ENCODE measurements at places on chromosomes 4 and X.

DNA sequence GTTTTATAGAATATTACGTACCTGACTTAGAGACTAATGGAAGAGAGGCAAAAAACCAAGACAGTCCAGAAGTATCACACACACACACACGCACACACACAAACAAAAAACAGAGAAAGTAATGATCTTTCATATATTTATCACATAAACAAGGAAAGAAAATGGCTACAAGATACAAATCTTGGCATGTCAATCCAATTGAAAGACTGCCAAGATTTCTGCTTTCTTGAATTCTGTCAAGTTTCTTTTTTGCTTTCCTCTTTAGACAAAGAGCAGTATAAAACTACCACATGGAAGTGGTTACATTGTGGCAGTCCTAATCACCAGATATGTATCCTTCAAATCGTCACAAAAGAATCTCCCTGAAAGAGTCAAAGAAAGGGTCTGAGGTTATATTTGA lies 2097.4 kb upstream of the AGA start:
- DNase-seq: no peak

DNA sequence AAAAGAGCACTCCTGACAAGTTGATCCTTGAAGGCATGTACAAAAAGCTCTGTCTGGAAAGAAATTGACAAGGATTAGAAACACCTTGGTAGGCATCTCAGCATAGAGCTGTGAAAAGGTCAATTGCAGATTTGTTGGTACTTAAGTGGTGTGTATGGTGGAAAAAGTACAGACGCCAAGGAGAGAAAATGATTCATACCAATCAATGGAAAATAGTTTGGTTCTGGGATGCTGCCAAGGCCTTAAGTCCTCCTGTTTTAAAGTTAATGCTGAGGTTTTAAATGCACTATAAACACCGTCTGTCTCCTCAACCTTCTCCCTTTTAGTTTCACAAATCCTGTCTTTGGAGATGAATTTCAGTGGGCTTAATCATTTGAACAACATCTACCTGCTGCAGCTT lies 524.1 kb downstream of the IL15 start:
- DNase-seq: no peak

- DNase-seq: no peak
Observed at GRCh38 chrX:2264179-2265030, 236.4 kb downstream of the DHRSX start.

DNA sequence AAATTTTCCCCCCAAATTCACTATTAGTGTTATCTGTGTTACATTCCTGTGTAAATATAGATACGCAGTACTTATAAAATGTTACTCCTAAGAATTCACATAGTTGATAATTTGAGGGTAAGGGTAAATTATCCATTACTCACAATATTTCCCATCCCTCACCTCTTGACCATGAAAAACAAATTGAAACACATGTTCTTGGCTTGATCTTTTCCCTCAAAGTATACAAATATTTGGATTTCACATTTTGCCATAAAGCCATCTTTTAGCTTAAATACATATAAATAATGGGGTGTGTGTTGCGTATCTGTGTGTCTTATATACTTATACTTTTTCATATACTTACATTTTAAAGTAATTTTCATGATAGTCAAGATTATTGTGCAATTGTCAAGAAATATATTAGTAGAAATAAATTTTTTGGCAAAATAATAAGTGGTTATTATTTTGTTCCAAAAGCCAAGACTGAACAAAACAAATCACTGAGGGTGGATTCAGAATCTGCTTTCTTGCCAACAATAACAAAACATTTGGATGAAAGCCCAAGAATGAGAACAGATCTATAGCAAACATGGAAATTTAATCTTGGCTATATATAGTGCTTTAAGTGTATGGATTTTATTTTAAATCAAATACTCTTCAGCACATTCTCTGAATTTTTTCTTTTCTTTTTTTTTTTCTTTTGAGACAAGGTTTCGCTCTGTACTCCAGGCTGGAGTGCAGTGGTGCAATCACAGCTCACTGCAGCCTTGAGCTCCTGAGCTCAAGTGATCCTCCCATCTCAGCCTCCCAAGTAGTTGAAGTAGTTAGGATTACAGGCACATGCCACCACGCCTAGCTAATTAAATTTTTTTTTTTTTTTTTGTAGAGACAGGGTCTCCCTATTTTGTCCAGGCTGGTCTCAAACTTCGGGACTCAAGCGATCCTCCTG lies 48.5 kb upstream of the PRSS48 start:
- no peak for DNase-seq

- peak; percentile 43 for DNase-seq
Observed at GRCh38 chr4:24468071-24468470, 116.3 kb downstream of the DHX15 start.

GRCh38 chrX:53048169-53049126 lies at the start of gene GPR173:
Gene GPR173 (plus strand): TSS chrX:53048789. CDS start chrX:53076622, 27,833 bp downstream.
- peak; percentile 69 for DNase-seq

- peak; percentile 73 for DNase-seq
Observed at GRCh38 chr4:7358100-7358735, 76.5 kb downstream of the PSAPL1 start.

DNA sequence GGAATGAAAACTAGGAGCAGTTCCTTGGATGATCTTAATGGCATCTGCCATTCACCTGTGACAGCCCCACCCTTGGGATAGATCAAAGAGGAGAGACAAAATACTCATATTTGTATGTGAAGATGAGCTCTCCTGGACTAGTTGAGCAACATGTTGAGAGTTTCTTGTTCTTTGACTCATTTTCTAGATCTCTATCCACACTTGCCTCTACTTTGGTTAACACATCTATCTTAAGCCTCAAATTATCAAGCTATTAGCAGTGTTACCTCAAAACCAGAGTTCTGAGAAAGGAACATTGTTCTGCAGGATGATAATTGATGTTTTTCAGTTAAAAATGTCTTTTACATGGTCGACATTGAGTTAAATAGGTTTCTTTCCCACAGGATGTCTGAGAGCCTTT lies 94.2 kb upstream of the TEX13D start:
- DNase-seq: no peak

DNA sequence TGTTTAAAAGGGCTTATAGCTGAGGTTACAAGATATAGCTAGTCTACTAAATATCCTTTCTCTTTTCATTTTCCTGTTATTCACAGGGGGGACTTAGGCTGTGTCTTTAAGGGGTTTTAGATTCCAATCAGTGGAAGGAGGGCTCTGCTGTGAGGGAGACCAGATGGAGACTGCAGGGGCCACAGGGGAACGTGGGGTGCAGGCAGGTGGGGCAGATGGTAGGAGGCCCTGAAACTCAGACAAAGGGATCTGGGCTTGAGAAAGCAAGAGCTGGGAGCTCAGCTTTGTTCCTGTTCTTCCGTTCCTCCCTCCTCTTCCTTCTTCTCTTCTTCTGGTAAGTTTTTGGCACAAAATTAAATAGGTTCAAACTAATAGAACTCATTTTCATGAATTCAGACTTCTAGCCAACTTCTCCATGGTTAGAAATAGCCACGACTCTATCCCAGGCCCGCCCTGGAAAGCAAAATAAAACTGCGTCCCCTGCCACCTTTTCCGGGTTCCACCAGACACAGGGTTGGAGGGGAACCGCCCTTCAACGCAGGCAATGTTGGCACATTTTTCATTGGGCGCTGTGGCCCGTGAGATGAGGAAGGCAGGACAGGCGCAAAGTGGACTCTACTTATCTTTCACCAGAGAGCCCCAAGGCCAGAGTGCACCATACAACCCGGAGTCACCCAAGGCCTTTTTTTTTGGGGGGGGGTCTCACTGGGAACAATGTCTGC lies 3.5 kb upstream of the TMSB4X start:
- DNase-seq: peak; percentile 56

GRCh38 chrX:69262036-69262936 lies 97.0 kb upstream of the PJA1 start:
- DNase-seq: no peak

- no peak for DNase-seq
Observed at GRCh38 chr4:108148316-108148715, 20.4 kb downstream of the LEF1 start.

GRCh38 chr4:153531000-153531358 lies 64.8 kb downstream of the TMEM131L start:
- DNase-seq: no peak

DNA sequence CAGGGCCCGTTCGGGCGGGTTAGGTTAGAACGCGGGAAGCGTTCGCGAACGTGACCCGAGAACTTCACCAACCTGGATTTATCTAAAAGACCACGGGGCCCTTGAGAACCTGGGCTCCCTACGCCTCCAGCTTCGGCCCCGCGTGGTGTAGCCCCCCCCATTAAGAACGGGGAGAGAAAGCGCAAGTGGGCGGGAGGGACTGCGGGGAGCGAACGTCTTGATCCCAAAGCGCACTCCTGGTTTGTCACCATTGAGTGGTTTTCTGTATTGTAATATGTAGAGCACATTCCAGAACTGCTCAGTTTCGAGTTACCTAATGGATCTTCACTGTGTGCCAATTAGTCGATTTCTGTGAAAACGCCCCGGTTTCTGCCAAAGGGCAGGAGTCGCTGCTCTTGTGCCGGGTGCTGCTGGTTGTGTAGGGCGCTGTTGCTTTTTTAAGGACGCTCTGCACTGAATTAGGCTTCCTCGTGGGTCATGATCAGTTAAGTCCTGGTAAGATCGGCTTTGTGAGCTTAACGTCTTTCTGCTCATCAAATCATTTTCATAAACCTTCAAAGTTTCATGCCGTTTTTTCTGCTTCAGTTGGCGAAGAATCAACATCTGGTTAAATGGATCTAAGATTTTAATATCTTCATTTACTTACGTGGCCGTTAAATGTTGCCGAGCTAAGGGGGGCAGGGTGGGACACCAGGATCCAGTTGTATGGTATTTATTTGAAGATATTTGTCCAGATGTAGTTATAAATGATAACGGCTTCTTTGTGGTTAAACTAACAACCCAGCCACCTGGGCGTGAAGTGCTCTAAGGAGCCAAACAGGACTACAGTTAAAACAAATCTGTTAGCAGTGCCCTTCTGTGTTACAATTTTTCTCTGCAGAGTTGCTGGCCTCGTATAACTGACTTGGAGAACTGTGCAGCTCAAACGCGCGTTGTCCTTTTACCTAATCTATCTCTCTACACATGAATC lies 809 bp downstream of the MND1 start:
- peak; percentile 46 for DNase-seq

GRCh38 chr4:147975933-147976928 lies 244.3 kb downstream of the ARHGAP10 start:
- DNase-seq: no peak

DNA sequence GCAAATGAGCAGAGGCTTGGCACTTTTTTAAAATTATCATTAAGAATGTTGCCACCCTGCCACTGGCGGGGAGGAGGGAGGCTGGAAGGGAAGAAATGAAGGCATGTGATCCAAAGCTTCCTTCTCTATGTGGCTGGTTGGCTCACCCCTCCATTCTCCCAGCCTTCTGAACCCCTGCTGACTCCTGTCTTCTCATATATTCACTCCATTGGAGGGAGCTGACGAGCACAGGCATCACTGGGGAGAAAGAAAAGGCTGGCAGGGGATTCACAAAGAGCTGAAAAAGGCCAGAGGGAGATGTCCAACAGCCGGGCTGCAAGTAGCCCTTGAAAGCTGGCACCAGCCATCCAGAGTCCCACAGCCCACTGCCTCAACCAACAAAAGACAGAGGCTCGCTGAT lies 495.6 kb downstream of the BCOR start:
- no peak for DNase-seq

DNA sequence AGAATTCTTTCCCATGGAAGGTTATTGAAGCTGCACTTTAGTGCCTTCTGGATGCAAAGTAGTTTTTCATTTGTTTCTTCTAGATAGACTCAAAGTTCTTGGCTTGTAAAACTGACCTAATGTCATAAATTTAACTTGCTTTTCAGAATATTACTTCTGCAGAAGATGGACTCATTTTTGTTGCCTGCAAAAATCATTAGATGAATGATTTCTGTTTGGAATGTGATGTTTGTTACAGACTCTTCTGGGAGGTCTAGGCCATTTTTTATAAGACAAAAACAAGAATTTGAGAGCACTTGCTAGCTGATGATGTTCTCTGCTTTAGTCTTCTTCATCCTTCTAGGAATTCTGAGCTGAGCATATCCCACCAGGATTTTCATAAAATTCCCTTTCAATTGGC lies 308.6 kb upstream of the GIMD1 start:
- no peak for DNase-seq

DNA sequence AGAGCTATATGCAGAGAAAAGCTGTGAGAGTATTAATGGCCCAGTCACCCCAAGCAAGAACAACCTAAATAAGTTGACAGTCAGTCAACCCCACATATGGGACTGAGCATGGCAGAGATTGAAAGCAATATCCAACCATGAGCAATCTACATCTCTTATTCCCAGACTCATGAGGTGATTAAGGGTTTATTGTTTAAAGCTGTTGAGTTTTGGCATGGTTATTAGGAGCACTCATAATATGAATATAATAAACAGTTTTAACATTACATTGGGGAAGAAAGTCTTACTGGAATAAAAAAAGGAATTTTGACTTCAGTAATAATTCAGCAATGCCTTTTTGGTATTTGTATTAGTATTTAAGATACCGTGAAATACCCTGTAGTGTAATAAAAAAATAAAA lies 1627.4 kb downstream of the STIM2 start:
- DNase-seq: no peak

- peak; percentile 72 for DNase-seq
Observed at GRCh38 chr4:87856816-87857215, 24.0 kb downstream of the MEPE start.

DNA sequence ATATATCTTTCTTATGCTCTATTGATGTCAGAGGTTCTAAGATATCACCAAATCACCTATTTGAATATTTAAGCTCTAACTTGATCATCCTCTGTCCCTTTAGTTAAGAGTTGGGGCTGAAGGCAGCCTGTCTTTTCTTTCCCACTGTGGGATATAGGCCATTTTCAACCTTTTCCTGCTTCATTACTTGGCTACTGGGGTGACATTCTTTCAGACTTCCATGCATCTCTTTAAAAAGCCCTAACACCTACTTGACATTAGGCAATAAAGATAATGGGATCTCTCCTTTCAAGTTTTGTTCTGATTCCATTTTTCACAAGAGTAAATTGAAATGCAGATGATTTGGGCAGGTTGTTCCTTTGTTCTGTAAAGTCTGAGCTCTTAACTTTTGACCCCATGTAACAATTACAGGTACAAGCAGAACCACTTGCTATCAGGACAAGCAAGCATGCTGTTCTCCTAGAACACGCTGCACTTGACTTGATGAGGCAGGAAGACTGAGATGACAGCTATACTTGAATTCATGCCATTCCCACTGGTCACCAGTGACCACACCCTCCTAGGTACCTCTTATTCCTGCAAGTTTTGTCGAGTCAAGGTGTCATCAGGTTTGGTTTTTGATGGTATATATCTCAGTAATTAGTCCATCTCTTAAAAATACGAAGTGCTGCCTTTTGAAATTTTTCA lies 18.2 kb downstream of the HOPX start:
- no peak for DNase-seq

- no peak for DNase-seq
Observed at GRCh38 chr4:169765835-169766234, 8.1 kb upstream of the HPF1 start.

DNA sequence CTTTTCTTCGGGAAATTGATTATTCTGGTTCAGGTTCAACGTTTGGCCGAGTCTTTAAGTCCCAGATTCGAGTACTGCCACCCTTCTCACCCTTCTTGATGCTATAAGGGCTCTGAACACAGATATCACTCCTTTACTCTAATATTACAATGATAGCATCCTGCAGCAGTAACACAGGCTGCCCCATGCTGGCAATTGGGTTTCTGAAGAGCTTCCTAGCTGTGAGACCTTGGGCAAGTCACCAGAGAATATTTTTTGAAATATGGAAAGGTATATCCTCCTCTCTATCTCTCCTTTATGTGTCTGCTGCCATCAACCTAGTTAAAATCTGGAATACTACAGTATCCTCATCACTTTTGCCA lies 297 bp upstream of the MTMR8 start:
- no peak for DNase-seq

GRCh38 chr4:166501941-166502382 lies 628.9 kb downstream of the TLL1 start:
- peak; percentile 8 for DNase-seq
